ENCODE measurements at places on chromosomes 1 and 21.

DNA sequence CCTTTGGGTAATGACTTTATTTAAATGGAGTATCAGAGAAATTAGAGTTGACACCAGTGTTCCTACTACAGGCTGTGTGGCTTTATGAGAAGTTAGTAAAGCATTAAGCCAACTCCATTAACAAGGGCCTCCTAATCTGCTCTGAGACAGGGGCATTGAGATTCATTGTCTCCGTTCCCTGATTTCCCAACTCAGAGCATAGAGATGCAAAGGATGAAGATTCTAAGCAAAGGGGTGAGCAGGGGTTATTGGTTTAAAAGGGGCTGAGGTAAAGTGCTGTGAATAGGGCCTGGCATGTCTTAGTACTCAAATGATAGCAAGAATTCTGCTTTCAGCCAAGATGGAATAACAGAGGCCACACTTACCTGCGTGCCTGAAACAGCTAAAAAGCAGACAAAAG is 428.4 kb downstream of the PTPRU start:
- no peak for DNase-seq

DNA sequence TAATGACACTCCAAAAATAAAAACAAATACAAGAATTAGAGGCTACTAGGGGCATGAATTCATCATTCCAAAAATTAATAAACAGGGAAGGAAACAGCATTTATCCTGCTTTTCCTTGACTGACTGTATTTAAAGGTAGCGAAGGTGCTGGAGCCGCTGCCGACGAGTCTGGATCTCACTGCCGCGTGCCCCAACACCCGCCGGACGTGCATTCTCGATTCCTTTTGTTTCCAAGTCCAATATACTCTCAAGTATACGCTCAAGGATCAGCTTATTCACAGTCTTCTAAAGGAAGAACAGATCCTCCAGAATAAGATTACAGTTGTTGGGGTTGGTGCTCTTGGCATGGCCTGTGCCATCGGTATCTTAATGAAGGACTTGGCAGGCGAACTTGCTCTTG is 88.2 kb upstream of the GNG4 start:
- DNase-seq = no peak

GRCh38 chr1:36166136-36166535 is 10.2 kb downstream of the MAP7D1 start:
- no peak for DNase-seq

DNA sequence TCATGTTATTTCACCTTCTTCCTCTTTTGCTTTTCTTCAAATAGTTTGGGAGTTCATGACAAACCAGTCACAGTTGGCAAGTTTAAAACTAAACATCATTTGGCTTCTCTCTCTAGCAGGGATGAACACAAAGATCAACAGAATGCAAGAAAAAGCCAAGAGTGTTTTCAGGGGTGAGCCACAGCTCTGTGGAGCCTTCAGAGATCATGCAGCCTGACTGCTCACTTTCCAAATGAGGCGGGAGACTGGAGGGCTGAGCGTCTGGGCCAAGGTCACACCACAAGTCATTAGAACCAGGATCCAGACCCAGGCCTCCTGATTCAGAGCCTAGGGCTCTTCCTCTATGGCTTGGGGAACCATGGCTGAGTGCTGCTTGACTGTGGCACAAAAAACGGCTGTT is 2.7 kb downstream of the DPT start:
- no peak for DNase-seq

GRCh38 chr21:38741950-38742256 is 63.8 kb upstream of the ETS2 start:
- DNase-seq = no peak

DNA sequence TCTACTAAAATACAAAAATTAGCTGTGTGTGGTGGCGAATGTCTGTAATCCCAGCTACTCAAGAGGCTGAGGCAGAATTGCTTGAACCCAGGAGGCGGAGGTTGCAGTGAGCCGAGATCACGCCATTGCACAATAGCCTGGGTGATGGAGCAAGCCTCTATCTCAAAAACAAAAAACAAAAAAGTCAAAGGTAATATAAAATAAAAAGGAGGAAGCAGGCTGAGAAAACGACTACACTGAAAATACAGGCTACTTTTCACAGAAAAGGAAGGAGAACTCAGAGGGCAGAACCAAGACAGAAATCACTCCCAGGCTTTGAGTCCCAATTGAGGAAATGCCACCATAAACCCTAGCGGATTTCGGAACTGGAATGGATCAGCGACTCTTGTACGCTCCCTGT is 5.9 kb upstream of the A3GALT2 start:
- DNase-seq = no peak

DNA sequence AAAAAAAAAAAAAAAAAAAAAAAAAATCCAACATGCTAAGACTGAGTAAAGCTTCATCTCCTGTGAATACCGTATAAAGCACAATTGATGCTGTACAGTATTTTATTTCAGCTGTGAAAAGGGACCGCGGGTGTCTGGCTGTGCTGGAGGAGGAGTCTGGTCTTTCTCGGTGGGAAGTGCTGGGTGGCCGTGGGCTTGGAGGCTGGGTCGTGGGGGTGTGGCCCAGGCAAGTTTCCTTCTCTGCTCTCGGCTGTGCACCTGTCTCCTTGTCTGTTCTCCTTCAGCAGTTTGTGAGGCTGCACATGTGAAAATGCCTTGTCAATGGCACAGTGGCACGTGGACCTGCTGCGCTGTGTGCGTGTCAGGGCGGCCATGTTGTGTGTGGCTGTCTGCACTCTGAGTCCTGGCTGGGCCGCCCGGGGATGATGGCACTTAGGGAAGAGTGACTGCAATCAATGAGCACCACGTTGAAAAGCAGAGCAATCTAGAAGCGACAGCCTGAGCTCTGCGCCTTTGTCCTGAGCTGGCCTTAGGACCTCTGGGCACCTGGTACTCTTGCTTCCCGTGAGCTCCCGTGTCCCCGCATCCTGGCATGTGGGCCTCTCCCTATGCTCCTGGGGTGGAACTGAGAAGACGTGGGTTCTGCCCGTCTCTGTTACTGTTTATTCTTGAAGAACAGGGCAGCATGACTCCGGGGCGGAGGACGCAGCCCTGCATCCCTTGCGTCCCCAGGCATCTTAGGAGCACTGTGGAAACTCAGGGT is 14.5 kb downstream of the AGPAT3 start:
- no peak for DNase-seq

GRCh38 chr1:224124220-224124619 is 10.3 kb downstream of the FBXO28 start:
- DNase-seq = no peak

- DNase-seq = no peak
Observed at GRCh38 chr1:46699666-46700065, 19.2 kb downstream of the EFCAB14 start.

DNA sequence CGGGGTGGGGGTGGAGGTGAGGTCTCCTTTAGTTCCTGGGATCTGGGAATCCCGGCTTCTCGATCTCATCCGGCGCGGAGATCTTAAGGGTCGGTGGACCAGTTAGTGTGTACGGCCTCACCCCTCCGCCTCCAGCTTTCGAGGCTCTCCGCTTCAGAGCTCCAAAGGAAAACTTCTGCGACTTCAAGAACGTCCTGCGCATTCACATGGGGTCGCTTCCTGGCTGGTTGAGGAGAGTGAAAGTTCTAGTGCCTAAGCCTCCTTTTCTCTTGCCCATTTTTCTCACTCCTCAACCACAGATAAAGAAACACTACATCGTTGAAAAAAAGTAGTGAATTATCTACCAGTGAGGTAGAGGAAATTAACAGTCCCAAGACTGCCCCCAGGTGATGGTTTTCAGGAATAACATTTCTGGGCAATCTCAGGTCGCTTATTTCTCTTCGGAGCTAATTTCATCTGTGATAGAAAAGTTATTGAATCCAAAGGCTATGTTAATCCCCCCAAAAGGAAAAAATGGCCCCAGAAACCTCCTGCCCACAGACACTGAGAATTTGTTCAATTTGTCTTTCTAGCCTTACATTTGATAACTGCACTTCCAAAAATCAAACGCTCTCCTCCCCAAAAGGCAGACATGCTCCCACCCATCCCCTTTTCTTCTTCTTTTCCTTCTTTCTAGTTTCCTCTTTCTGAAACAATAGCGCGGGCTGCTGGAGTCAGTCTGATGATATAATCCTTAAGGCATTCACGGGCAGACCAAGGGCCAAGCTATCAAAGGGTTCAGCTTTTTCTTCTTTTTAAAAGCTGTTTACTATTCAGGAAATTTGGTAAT is 20.6 kb upstream of the TBX15 start:
- DNase-seq = no peak

DNA sequence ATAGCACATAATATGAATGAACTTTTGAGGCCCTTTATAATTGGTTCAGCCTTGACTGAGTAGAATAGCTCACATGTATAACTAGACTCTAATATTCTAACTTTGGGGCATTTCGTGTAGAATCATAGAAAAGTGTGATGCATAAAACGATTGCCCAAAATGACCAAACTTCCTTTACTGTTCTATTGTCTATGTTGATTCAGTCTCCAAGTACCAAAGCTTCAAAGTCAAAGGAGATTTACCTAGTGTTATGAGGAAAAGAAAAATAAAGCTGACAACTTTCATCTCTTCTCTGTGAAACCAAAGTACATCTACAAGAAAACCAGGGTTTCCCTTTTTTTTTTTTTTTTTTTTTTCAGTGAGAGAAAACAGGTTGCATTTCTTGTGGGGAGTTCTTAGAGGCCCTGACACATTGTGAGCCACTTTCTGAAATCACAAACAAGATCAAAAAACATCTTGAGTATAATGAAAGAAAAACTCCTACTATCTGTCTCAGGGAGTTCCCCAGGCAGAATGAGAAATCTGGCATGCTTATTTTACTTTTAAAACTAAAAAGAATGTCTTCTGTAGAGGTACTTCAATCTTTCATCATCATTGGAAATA is 183.4 kb downstream of the TNFSF18 start:
- DNase-seq = no peak

- no peak for DNase-seq
Observed at GRCh38 chr21:40667967-40668366, 179.0 kb downstream of the DSCAM start.

GRCh38 chr1:227042292-227042691 is 102.2 kb downstream of the COQ8A start:
- no peak for DNase-seq

DNA sequence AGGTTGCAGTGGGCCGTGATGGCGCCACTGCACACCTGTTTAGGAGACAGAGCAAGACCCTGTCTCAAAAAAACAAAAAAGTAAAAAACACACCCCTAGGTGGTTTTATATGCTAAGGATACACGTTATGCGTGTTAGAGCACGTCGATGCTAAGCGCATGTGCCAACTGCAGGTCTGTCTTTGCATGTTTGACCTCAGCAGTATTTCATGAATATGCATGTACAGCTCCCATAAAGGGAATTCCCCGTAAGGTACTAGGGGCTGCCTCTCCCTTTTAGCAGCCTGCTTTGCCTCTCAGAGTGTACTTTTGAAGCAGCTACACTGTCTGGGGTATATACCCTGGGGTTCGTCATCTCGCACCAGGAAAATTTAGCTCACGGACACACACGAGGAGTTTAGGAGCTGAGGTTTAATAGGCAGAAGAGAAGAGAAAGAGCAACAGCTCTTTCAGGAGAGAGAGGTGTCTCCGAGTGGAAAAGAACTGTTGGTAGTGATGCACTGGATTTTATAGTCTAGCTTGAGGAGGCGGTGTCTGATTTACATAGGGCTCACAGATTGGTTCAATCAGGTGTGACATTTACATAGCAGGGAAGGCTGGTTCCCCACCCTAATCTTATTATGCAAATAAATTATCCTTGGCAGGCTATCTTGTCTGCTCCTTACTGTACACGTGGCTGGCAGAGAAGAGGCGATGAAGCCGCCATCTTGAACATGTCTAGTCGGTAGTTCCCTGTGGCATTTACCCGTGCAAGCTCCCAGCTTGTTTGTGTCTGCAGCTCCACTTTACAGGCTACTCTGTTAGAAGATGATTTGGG is 4.2 kb upstream of the OTUD3 start:
- no peak for DNase-seq

GRCh38 chr1:185670187-185670627 is 64.0 kb upstream of the HMCN1 start:
- DNase-seq = no peak

DNA sequence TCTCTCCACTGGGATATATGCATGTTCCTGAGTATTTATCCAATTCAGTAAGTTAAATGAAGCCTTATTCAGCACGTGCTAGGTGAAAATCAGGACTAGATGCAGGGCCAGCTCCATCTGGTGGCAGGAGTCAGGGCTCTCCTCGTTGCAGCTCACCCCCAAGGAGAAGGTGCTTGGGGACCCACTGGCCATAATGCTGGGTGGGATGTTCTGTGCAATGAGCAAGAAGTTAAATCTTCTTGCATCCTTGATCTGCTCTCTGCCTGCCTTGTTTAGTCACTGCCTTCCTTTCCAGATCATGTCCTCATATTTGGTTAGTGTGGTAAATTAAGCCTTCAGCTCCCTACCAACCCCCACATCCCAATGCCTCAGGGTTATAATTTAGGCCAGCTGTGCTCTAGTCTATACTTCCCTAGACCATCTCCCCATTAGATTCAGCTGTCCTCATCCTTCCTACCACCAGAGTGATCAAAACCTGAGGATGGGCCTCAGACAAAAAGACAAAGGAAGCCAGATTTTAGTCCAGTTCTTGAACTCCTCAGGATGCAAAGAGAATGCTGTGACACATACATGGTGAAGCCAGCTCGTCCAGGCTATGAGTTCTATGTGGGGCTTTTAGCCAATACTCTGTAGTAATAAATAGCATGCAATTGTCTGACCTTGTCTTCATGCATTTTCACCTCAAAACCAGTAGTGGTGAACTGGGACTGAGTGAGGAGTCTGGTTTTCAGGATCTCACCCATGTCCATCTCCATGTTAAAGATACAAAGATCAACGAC is 55.9 kb downstream of the SEC16B start:
- DNase-seq = no peak

DNA sequence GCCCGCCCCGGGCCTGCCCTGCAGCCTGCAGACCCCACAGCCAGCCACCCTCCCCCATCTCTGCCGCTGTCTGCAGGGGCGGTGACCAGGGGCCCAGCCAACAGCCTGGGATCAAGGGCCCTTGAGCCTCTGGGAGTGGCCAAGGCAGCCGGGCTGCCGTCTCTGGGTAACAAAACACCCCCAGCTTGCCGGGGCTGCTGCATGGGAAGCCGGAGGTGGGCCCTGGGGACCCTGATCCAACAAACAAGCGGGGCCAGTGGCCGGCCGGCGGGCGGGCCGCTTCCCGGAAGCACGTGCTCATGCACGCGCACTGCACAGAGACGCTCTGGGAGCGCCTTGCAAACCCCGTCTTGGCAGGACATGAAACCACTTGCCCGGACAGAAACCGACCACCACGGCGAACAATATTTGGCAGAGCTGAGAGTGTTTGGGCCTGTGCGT is 13.2 kb downstream of the MEGF6 start:
- no peak for DNase-seq

DNA sequence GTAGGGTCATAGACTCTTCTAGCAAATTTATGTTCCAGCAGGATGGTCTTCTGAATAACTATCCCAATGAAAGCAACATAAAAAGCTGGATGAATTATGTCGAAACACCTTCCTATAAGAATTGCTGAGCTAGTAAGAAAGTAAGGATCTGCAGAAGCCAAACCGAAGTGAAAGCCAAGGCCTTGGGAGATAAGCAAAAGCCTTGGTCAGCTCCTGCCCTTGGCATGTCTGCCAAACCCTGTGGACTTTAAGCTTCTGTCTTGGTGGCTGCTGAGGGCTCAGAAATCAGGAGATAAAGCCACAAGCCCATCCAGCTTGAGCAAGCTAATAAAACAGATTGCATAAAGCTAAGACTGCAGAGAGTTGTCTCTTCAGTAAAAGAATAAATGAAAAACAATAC is 81.2 kb upstream of the KCND3 start:
- no peak for DNase-seq
